Smooth muscle cell of the coronary artery (primary cell): ENCODE measurements at places on chromosomes 2 and 18. TPM values are rescaled to one million over a fixed set of nuclear protein-coding genes. Genes with fewer than 3 reads are reported as not detected.

TRABD2A gene
- 0.98 and 8.9 TPM in 2 replicates for total RNA-seq

CD8B2 gene
- total RNA-seq = 0.23 TPM in 1 of 2 replicates, not detected in the other

ACADL gene
- 0.12 and 0.83 TPM in 2 replicates for total RNA-seq

CNRIP1 gene
- total RNA-seq = 14.1 and 23.1 TPM in 2 replicates

AOX1 gene
- total RNA-seq = 3.2 and 208 TPM in 2 replicates

PLB1 gene
- total RNA-seq = 0.23 and 0.30 TPM in 2 replicates

RUFY4 gene
- 0.08 TPM in 1 of 2 replicates, not detected in the other for total RNA-seq

KIAA2012 gene
- total RNA-seq = under 0.01 TPM in 1 of 2 replicates, not detected in the other

BAZ2B gene
- total RNA-seq = 34.3 and 44.1 TPM in 2 replicates

CAPN13 gene
- not detected in 2 replicates for total RNA-seq

CCDC102B gene
- total RNA-seq = 7.6 and 16.9 TPM in 2 replicates

SCN2A gene
- 0.68 and 1.8 TPM in 2 replicates for total RNA-seq

ANKRD30B gene
- total RNA-seq = 0.15 and 0.23 TPM in 2 replicates

REL gene
- total RNA-seq = 2.1 and 2.8 TPM in 2 replicates

DUSP19 gene
- total RNA-seq = 3.4 and 4.2 TPM in 2 replicates

TMEM169 gene
- 0.30 and 0.47 TPM in 2 replicates for total RNA-seq

PIKFYVE gene
- 19.0 and 21.3 TPM in 2 replicates for total RNA-seq

KYNU gene
- under 0.01 and 1.3 TPM in 2 replicates for total RNA-seq

MBP gene
- 8.9 and 28.9 TPM in 2 replicates for total RNA-seq

SERPINB10 gene
- total RNA-seq = not detected in 2 replicates

ALK gene
- under 0.01 TPM in 1 of 2 replicates, not detected in the other for total RNA-seq

RESP18 gene
- not detected in 2 replicates for total RNA-seq

TMEM87B gene
- total RNA-seq = 16.5 and 30.8 TPM in 2 replicates
